Stimulated activated CD8-positive, alpha-beta memory T cell treated with anti-CD3 and anti-CD28 coated beads, Interleukin-4, amount 100 ng/mL, for 1 hour (primary cell): ENCODE measurements at places on chromosomes 7 and 10.

- no peak for DNase-seq
These were observed 552.4 kb upstream of the KCND2 start for GRCh38 chr7:119720541-119720940.

DNA sequence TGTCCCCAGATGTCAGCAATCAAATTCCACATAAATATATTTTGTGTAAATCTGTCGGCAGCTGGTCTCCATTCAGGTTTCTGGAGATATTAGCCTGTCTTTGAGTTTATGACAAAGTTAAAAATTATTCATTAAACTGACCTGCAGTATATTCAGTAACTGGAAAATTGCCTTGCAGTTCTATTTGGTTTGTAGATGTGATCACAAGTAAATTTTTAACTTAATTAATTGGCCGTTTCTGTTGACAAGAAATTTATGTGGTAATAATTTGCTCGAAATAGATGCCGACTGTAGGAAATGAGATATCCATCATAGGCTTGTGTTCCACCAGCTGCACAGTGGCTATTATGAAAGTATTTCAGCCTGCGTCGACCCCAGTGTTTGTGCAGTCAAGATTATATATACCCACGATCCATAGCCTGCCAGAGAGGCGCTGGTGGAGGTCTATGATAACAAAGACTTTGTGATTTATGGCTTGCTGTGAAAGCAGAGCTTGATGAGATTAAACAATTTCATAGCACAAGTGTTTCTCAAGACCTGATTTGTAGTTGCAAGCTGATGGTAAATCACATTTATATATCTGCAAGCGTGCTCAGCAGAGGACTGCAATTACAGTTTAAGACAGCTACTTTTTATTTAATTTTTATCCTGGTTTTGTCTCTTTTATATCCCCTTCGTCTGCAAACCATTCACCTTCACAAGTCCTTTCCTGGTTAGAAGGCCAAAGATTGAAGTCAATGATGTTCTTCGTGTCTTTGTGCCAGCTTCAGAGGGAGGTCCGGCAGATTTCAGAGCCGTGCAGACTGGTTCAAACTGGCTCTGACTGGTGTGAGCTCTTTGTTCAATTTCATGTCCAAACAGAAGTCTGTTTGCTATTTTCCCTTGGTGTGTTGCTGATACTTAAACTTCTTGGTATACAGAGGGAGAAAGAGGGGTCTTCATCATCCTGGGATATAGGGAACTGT lies 850.9 kb downstream of the LRMDA start:
- no peak for DNase-seq

- DNase-seq: no peak
These were observed 12.0 kb upstream of the RHOBTB1 start for GRCh38 chr10:60955957-60956425.

GRCh38 chr10:127740596-127740995 lies 3.6 kb downstream of the FOXI2 start:
- DNase-seq: no peak

- DNase-seq: no peak
These were observed 171.6 kb downstream of the GALNT17 start for GRCh38 chr7:71303566-71303965.

DNA sequence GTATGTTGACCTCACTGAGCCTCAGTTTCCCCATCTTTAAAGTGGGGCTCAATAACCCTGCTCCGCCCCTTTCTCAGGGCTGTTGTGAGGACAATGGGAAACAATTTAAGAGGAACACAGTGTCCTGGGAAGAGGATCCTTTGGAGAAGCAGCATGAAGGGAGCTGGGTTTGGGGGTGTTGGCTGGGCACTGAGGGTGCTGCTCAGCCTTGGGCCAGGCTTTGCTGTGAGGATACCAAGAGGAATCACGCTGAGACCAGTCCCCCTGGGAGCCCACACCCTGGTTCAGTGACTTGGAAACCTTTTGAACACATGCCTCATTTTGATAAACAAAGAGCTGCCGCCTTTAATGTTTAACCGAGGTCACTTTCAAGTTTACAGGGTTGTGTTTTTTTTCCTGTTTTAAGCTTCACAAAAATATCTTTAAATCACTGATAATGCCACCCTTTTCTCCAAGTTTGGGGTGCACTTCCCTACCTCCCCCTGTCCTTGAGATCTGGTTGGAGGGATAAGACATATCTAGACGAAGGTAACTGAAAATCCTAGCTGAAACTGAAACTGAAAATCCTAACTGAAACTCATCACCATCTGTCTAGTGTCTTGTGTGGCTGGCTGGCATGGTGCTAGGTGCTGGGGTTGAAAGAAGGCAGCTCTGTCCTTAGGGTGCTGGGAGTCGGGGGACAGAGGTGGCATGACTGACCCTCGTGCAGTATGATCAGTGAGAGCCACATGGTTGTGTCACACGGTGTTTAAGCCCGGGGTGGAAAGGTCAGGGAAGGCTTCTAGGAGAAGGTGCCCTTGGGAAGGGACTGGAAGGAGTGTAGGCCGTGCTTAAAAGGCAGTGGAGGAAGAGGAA lies 27.7 kb downstream of the ZNF775 start:
- DNase-seq: no peak

DNA sequence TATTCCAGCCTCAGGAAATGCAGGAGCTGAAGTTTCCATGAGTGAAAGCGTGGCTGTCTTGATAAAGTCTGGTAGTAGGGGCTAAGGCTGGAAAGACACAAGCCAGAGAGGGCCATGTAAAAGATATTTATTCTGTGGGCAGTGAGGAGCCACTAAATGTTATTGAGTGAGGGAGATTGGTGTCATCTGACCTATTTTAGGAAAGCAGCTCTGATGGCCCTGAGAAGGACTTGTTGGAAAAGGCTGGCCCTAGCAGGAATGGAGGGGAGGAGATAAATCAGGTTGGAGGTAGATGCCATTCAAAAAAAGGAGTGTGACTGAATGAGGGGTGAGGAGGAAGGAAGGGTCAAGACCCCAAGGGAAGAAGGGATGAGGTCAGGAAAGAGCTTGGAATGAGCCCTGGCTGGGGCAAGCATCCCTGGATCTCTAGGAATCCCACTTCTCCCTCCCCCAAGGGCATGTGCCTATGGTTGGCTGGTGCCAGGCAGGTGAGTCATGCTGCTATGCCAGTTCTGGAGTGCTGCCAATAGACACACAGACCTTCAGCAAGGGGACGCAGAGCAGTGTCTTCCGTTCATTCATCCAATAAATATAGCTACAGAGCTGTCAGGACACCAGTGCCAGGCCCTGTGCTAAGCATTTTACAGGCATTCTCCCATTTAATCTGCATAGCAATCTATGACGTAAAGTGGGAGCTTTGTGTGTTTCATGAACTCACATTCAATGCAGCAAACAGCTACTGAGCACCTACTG lies 2.0 kb downstream of the ANKRD2 start:
- DNase-seq: no peak

DNA sequence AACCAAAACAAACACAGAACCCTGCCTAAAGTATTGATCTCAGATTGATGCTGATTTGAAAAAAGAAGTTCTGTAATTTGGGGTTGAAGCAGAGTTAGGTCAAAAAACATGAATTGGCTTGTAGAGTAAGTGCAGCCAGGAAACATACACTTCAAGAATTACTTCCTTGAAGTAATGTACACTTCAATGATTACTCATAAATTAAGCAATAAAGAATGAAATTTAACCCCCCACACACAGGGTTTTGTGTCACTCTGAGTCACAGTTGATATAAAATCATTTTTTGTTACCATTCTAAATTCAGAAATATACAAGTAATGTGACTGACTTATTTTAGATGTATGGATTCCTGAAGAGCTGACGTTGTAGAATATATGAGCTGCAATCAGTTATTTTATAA lies 622.2 kb downstream of the POM121L12 start:
- no peak for DNase-seq

- no peak for DNase-seq
These were observed 436.2 kb downstream of the KCNMA1 start for GRCh38 chr10:77201135-77202106.

GRCh38 chr7:126940723-126941307 lies 311.9 kb downstream of the GRM8 start:
- DNase-seq: no peak

GRCh38 chr10:30986053-30986555 lies 45.6 kb downstream of the ZNF438 start:
- no peak for DNase-seq

DNA sequence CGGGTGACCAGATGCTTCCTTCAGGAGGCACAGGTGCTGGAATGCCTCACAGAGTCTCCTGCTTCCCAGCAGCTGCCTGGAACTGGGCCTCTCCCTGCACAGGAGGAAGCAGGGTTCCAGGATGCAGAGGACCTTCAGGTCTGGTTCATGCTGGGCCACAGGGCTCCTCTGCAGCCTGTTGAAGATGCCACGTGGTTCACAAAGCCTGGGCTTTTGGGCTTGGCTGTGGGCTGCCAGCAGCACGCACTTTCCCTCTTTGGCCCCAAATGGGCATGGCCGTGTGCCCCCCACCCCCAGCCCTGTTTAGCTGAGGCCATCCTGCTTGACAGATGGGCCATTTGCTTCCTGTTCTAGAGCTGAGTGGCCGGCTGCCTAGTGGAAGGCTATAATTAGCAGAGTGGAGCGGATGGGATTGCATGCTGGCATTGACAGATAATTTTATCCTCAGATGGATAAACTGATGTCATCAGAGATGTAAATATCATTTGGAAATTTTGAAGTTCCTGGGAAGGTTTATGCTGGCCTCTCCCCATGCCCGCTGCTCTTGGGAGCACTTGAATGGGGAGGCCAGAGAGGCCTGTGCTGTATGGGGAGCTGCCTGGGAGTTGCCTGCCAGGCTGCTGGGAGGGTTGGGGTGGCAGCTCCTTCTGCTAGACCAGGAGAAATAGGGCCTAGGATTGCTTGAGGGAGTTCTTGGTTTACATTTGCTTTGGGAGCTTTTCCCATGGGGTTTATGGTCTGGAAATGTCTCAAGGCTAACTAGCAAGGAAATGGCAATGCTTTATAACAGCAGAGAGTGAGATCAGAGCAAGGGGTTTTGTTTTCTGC lies 28.2 kb downstream of the TSPAN15 start:
- DNase-seq: no peak

- DNase-seq: no peak
These were observed 254.5 kb upstream of the RNF32 start for GRCh38 chr7:156386097-156386496.

GRCh38 chr7:102415685-102416225 lies 17.6 kb upstream of the ORAI2 start:
- no peak for DNase-seq

GRCh38 chr7:112162784-112163506 lies 43.3 kb downstream of the DOCK4 start:
- no peak for DNase-seq

- no peak for DNase-seq
These were observed 133.6 kb upstream of the RET start for GRCh38 chr10:42943025-42943818.

- no peak for DNase-seq
These were observed 170.0 kb upstream of the IGFBP3 start for GRCh38 chr7:46091071-46091470.

DNA sequence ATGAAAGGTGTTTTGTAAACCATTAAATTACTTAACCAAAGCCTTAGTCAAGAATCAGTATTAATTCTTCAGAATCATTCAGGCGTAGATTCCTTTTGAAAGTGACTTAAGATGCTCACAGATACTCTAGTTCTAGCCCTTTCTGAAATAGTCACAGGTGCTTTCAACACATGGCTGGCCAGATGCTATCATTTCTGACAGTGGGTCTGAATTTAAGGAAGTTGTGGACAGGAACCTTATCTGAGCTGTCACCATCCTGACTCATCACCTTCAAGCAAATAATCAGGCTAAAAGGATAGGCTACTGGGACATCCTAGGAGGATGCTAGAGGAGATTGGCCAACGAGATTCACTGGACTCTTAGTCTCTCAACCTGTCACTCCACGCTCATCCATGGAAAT lies 501.5 kb downstream of the LRMDA start:
- no peak for DNase-seq

DNA sequence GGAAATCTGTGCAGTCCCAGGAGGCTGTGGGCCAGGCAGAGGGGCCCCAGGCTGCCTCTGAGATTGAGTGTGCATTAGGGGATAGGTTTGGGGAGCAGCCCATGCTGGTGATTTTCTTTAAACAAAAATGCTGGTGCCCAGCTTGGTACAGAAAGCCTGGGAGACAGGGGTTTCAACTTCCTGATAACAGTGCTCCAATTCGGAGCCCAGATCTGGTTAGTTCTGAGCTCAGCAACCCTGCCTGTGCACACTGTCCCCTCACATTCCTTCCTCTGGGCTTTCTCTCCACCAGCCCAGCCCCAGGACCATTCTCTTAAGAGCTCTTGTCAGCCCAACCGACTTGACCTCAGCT lies 379.2 kb upstream of the ZMIZ1 start:
- no peak for DNase-seq

GRCh38 chr7:123616223-123616622 lies 14.6 kb downstream of the ASB15 start:
- DNase-seq: no peak

DNA sequence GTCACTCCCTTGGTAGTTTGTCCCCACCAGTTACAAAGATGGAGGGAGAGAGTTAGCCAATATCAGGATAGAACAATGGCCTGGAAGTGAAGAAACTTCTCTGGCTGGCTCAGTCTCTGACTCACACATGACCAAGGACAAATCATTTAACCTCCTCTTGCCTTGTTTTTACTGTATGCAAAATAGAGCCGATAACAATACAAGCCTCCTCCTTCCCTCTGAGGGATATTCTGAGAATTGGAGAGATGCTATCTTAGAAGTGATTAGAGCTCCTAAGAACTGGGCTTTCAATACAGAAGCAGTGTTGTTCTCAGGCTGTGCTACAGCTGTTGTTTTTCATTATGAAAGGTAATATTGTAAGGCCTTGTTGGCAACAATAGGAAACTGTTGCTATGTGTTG lies 87.7 kb upstream of the EGR2 start:
- DNase-seq: no peak

DNA sequence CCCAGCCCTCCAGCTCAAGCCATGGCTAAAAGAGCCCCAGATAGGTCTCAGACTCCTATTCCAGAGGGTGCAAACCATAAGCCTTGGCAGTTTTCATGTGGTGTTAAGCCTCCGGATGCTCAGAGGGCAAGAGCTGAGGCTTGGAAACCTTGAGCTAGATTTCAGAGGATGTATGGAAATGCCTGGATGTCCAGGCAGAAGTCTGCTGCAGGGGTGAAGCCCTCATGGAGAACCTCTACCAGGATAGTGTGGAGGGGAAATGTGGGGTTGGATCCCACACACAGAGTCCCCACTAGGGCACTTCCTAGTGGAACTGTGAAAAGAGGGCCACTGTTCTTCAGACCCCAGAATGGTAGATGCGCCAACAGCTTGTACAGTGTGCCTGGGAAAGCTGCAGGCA lies 13.2 kb upstream of the HPSE2 start:
- no peak for DNase-seq

DNA sequence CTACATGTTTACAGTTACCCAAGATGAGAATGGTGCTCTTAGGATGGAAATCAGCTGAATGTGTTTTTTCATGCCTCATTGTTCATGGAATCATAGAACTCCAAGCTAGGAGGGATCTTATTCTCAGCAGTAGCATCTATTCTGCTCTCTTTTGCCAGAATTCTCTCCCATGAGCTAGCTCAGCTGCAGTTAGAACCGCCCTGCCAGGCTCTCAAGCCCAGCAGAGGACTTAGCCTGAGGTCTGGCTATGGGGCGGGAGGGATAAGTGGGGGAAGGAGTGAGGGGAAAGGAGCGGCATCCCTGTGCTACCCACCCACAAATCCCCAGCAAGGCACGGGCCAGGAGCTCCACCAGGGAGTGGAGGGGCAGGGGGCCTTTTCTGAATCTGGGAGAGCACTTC lies 120.7 kb upstream of the PLXNA4 start:
- DNase-seq: no peak
